Neural crest cell (in vitro differentiated cells): ENCODE measurements at places on chromosomes 12 and 14. TPM values are rescaled to one million over a fixed set of nuclear protein-coding genes. Genes with fewer than 3 reads are reported as not detected.

DNA sequence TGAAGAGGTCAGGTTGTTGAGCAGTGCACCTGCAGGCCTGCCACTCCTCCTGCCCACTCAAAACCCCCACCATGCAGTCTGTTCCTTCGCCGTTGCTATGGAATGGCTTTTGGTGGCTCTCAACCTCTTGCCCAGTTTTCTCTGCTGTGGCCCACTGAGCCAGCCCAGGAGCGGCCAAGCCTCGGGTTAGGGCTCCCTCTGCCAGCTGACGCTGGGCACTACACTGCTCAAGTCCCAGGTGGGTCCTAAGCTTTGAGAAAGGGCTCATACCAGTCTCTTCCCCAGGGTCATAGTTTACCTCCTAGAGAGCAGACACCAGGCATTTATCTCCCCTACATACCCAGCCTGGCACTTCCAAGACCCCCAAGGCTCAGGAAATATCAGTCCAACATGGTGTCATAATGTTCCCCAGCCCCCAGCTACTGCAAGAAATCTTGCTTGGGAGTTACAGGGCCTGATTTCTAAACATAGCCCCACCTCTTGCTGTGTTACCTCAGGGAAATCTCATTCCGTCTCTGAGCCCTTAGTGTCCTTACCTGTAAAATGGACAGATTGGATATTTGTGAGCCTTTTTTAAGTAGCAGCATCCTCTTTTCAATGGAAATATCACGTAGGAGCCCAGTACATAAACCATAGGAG, 59.4 kb downstream of the TSPAN11 start:
- peak; percentile 57 for DNase-seq

DNA sequence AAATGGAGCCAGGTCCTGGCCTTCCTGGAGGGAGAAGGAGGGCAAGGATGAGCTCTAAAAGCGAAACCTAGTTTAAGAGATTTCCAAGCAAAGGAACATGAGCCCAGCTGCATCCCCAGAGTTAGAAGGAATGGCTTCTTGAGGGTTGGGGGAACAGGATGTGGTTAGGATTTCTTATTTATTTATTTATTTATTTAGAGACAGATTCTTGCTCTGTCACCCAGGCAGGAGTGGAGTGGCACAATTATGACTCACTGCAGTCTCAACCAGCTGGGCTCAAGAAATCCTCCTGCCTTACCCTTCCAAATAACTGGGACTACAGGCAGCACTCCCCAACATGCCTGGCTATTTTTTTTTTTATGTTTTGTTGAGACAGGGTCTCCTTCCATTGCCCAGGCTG, 25.3 kb upstream of the TMEM106C start:
- DNase-seq: no peak

DNA sequence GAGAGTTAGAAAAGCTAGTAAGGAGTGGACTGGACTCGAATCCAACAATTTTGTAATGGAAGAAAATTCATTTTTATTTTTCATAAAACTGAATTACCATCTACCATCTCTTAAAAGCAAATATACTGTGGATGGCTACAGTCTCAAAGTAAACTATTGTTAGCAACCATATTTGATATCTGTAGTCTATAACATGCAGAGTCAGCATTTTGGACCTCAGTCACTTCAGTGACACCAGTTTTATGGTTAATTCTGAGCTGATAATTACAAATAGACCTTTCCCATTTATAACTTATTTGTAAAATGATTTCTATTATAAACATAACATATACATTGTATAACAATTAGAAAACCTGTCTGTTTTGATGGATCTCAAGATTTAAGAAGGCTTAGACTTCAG, 2.0 kb downstream of the KRAS start:
- no peak for DNase-seq

The ALG10 gene
- 15.2 and 21.2 TPM in 2 replicates for total RNA-seq

DNA sequence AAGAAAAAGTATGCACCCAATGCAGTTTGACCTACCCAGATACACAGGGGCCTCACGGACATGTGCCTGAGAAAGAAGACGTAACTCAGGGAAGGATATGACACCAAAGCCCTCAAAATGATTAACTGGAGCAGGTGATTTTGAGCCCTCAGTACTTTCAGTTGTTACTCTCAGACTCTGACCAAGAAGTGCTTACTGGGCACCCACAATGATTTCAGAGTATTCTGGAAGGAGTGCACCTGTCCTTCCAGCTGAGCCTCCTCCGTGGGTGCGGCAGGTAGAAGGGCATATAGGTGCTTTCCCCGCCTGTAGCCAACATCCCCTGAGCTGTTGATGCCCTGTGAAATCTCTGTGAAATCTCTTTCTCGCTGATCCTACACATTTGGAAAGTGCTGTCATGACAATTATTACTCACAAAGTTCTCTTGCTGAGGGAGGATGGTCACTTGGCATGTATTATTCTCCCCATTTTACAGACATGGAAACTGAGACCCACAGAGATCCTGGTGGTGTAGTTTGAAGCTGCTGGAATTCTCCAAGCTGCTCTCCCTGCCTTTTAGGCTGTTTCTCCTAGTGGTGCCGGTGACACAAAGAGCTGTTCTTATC, 154.3 kb upstream of the CCND2 start:
- DNase-seq: no peak

DNA sequence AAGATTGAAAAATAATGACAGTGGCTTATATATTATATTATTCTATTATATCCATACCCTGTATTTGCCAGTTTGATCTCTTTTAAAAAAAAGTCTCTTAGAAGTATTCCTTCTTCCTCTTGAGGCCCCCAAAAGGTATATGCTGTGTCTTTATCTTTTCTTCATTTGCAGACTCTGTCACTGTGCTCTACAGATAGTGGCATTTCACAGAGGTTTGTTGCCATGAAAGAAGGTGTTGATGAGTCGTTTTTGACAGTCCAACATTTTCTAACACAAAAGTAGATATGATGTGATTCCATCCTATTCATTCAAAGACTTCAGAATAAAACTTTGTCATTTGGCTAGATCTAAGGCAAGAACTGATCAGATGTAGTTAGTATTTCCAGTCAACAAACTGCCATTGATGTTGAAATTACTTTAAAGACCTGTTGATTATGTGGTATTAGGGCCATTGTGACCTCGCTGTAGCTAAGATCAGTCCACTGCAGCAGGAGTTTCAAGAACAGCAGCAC, at the start of gene CCDC196:
Gene CCDC196 (plus strand): TSS at position 462 of the 512 bp plus-strand sequence. CDS start 132 bp downstream, outside the sequence.
- no peak for DNase-seq

DNA sequence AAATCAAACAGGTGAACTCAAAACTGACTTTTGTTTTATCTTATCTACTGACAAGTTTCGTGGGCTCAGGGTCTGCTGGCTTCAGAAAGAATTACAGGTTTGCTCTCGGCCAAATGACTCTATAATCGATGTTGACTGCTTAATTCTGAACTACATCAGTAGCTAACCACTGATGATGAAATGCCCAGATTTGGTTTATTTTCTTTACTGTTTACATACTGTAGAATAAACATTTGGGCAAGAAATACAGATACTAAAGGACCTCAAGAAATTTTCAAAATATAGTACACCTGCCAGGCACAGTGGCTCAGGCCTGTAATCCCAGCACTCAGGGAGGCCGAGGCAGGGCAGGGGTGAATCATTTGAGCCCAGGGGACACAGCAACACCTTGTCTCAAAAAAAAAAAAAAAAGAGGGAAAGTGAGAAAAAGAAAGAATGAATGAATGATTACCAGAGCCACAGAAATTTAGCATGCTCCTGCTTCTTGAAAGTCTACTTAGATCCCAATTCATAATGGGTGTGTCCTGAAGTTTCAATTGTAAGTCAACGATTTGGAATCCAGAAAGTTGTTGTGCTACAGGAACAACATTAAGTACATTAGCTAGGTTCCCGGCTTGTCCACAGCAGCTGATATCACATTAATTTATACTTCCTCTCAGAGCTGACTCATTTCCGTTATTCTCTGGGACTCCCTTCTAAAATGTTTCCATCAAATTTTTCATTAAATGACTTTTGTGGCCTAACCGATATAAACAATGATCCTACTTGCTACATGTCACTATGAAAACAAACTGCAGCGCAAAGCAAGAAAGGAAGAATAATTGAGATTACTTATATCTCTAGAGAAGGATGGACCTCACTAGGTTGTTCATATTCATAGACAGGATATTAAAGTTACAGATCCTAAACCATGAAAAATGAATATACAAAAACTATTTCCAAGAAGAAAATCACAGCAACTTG, 134.3 kb downstream of the MED13L start:
- DNase-seq: no peak

- no peak for DNase-seq
Measured at GRCh38 chr14:91330856-91331255, 86.4 kb upstream of the GPR68 start.

DNA sequence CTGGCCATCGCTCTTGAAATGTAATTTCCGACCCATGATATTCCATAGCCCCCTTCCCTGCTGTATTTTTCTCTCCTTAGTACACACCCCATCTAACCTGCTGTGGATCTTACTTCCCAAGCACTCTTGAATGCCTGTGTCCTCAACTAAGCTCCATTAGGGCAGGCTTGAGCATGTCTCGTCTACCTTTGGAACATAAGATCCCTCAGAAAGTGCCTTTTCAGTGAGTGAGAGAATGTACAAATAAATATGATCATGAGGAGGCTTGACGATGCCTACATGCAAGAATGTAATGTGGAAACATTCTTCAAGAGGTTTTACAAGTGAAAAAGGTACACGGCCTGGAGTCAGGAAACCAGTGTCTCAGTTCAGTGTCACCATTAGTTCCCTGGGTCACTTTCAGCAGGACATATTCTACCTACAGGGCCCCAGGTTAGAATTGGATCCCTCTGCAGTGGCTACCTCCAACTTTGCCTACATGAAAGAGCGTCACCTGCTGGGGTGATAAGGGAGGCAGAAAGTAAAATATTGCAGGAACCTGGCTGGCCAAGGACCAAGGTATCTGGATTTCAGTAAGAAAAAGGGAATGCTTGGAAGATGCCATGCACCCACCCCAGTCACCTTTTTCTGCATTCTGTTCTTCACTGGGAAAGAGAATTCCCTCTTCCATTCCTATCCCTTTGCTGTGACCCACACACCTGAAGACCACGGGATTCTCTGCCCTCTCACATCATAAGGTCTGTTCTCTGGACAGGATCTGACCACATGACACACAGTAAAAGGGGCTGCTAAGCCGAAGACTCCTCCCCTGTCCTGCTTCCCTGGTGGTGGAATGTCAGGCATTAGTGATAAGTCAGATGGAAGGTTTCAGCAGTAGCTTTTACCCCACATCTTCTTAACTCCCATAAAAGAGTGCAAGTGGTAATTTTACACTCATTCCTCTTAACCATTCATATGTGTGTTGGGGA, 24.6 kb upstream of the SERPINA1 start:
- no peak for DNase-seq

DNA sequence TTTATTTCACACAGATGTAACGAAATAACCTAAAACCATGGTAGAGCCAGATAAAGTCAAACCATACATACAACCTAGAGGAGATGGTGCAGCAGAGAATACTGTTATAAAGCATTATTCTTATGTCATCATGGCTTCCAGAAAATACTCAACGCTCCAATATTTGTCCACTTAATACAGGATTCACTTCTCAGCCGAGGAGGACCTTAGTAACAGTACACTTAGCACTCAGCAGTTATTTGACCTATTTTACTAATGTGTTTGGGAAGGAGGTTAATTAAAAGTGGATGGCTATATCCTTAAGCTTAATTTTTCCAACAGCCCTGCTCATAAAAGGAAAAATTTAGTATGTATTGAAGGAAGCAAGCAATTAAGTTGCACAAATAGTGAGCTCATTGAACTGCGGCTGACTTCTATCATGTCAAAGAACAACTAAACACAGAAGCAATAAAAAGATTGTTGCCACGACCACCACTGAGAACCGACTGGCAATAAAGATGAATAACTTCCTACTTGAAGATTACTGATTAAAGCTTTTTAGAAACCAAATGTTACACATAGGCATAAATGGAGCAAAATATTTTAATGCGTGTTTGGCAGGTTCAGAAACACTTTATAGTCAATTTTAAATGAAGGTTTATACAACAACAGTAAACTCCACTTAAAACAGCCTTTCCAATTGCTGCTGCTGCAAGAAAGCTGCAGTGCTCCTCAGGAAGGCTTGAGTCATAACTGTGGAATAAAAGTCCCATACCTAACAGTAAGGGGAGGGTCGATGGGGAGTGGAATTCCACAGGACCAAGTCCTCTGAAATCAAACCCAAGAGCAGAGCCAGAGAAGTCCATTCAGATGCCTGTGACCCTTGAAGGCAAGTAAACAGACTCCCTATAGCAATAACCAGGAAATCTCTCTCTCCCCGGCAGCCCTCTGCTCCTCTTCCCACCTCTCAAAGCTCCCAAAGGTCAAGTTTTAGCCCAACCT, 218.9 kb upstream of the CDKN3 start:
- no peak for DNase-seq

DNA sequence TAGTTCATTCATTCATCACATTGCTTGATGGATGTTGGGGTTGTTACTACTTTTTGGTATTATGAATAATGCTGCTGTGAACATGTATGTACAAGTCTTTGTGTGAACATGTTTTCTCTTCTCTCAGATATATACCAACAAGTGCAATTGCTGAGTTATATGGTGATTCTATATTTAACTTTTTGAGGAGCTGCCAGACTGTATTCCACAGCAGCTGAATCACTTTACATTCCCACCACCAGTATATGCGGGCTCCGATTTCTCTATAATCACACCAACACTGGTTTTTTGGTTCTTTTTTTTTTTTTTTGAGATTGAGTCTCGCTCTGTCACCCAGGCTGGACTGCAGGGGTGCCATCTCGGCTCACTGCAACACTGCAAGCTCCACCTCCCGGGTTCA, 22.2 kb upstream of the PLEKHG6 start:
- no peak for DNase-seq

The ABHD12B gene
- 0.35 and 0.73 TPM in 2 replicates for total RNA-seq

- DNase-seq: no peak
Measured at GRCh38 chr14:28412077-28412476, 354.5 kb upstream of the FOXG1 start.
